ENCODE measurements at places on chromosomes 6 and 20.
A peak's percentile ranks its signal among the peaks of the same experiment; 100 is the strongest.

DNA sequence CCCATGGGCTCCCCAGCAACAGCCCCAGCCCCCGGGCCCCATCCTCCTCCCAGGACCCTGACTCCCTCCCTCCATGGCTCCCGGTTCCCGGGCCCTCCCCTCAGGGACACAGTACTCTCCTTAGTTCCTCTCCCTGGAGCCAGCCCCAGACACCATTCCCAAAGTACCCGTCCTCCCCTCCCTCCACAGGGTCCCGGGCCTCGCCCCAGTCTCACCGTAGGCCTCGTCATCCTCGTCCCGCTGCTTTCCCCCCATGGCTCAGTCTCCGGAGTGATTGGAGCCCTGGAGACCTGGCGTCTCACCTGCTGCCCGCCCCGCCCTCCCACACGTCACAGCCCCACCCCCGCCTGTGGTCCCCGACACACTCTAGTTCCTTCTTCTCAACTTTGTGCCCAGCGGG, at the start of gene SLC44A4:
TSS of gene SLC44A4 (minus strand) at position 272 of the 400 bp plus-strand sequence. CDS start at position 255, 17 bp downstream.
- no peak for DNase-seq

GRCh38 chr6:137283940-137284810, 65.0 kb upstream of the IFNGR1 start:
- DNase-seq = no peak

DNA sequence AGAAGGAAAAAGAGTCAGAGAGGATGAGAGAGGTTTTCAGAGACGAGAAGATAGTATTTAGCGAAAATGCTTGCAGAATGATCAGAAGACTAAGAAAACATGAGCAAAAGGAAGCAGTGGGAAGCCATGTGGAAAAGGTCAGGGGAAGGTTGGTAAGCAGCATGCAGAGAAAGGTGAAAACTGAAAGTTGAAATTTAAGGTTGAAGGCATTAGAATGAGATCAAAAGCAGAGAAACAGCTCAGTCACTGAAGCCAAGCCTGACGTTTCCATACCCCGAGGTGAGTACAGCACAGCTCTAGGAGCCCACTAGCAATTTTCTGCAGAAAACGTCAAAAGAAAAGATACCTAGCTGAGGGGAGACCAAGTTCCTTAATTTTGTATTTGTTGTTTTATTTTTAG, 19.1 kb upstream of the TFB1M start:
- no peak for DNase-seq

GRCh38 chr20:22578221-22579118, 5.9 kb downstream of the FOXA2 start:
- DNase-seq = no peak

DNA sequence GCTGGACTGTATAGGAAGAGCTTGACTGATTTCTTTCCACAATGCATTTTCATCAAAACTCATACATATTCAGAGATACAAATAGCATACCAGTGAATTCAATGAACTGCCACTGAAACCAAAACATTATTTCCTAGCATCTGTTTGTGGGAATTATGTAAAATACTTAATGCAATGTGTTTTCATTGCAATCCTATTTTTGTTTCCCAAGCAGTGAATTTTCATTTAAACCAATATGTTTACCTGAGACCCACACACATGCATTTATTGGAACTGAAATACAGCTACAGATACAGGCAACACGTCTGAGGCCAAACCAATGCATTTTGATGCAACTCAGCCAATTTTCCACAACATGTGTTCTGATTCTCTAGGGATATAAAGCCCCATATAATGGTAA, 33.2 kb upstream of the TFAP2A start:
- DNase-seq = no peak

DNA sequence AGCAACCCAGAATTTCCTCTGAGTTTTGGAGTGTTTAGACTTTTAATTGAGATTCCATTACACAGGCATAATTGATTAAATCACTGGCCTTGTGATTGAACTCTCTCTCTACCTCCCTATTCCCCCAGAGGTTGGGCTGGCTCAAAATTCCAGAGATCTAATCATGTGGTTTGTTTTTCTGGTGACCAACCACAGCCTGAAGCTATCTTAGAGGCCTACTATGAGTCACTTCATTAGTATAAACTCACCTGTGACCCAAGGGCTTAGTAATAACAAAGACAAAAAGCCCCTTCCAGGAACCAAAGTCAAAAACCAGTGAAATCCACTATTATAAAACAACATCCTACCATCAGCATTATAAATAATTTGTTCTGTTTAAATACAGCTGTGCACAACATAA, 992.5 kb upstream of the CITED2 start:
- DNase-seq = no peak

- DNase-seq = no peak
These were observed 163.8 kb downstream of the HIVEP2 start for GRCh38 chr6:142781129-142781528.

GRCh38 chr6:126784161-126784790, 334.2 kb upstream of the RSPO3 start:
- DNase-seq = no peak

- no peak for DNase-seq
These were observed 3.0 kb downstream of the BAK1 start for GRCh38 chr6:33577106-33577535.

DNA sequence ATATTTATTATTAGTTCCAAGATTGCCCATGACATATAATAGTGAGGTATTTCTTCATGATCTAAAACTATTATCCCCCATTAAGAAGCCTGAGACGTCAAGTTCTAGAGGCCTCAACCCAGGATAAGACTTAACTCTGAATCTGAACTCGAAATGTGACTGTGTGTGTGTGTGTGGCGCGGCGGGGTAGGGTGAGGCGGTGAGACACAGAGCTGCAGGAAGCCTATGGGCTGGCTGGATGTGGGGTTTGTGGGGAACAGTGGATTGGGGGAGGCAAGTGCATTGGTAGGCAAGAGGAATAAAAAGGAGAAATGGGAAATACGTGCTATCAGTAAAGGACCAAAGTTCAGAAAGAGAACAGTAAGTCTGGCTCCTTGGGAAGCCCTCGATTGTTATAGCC, 66.5 kb upstream of the RNF146 start:
- no peak for DNase-seq

GRCh38 chr6:114955363-114955762, 612.5 kb upstream of the HS3ST5 start:
- DNase-seq = no peak

DNA sequence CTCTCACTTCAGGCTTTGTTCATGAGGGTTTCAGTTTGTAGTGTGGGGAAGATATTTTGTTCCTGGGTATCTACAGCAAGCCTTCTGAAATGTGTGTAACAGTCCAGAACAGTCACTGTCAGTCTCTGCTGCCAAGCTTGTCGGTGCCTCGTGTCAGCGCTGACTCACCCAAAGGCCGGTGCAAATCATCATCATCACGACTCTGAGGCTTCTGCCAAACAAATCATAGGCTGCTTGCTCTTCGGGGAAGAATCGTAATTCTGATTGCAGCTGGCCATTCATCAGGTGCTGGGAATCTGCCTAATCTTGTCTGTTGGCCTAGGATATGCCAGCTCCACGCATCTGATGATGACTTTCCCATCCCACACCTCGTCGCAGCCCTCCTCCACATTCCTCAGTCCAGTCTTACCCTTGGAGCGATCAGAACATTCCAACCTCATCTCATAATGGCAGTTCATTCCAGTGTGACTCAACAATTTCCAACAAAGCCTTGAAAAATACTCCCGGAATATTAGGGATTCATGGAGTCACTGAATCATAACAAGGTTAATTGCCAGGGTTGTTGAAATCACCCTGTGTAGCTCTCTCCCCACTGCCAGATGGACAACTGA, 40.9 kb downstream of the ALDH8A1 start:
- DNase-seq = peak; percentile 65

GRCh38 chr20:25207149-25207959, 11.8 kb downstream of the ENTPD6 start:
- no peak for DNase-seq

- no peak for DNase-seq
These were observed 399.3 kb downstream of the HAO1 start for GRCh38 chr20:7540923-7541322.

GRCh38 chr6:28585335-28585734, 59.7 kb downstream of the GPX5 start:
- no peak for DNase-seq

GRCh38 chr6:4174042-4174441, 38.7 kb upstream of the ECI2 start:
- no peak for DNase-seq

DNA sequence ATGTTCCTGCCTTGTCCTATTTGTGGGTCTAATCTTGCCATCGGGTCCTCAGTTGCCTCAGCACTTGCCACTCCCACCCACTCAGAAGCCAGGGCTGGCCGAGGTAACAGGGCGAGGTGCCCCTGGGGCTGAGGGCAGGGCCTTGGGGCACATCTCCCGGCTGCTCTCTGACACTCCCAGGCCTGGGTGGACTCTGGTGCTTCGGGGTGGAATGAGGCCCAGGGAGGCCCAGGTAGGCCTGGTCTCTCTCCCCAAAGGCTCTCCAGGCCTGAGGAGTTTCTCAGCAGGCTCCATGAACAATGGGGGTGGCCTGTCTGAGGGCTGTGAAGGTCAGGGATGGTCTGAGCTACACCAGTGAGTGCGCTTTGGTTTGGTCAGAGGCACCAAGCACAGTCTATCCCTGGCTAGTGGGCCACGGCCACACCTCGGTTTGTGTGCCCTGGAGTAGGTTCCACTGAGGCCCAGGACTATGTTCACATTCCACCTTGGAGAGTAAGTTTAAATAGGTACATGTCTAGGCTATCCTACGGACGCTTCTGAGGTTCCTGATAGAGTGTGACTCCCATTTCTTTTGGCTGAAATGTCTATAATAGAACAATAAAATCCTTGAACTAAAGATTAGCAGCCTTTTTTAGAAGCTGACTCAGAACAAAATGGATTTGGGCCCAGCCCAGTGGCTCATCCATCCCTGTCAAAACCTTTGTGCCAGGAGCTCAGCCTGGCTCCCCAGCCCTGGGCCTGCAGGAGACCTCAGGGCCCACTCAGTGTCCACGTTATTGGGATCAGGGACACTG, 78.8 kb downstream of the SLC24A3 start:
- no peak for DNase-seq

DNA sequence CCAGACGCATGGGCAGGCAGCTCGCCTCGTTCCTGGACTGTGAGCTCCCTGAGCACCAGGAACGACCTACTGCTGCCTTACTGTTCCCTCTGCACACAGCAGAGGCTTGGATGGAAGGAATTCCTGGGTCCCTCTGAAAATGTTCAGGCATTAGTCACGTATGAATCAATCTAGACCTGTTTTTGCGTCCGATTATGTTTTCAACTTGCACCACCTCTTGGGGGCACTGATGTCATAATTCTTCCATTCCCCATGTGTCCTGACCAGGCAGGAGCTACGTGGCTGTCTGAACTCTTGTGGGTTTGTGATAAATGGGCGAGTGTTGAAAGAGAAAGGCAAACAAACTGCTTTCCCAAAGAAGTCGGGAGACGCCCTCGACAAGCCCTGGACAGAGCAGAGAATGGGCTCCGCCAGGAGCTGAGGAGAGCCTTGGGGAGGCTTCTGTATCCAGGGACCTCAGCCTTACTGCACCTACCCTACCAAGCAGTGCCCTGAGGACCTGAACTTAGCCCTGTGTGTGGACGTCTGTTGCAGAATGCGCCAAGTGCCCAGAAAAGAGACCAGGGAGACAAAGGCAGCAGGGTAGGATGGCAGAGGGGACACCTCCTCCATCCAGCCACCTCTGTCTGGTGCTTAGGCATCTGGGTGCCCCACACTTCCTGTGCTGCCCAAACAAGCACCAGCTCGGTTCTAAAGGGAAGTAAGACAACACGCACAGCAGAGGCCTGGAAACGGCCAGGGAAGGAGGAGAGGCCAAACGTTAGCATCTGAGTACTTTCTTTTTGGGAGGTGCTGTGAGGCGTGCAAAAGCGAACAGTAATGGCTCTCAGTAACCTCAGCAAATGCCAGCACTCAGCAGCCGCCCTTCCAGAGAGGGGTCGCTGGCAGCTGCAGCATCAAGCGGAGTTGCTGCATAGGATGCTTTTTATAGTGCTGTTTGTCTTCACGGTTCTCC, 124.2 kb downstream of the LY86 start:
- no peak for DNase-seq

- no peak for DNase-seq
These were observed 11.5 kb upstream of the RPS6KA2 start for GRCh38 chr6:166638573-166638964.

- DNase-seq = no peak
These were observed 23.4 kb downstream of the THBS2 start for GRCh38 chr6:169230322-169230665.

DNA sequence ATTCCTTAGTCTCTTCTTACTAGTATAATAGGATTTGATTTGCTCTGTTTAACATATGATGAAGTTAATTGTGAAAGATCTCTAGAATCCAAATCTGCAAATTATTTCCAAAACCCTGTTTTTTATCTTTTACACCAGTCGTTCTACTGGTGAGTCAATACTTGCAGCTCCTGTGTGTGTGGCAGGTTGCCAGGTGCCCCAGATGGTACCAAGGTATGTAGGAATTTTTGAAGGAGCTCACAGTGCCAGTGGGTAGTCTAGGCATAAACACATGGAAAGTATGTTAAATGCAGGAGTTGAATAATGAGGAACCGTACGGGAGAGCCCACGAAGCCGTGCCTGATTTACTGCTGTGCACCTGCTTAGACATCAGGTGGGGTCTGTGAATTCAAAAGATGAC, 192.2 kb downstream of the FARS2 start:
- DNase-seq = no peak

- no peak for DNase-seq
These were observed 12.5 kb downstream of the PRDM1 start for GRCh38 chr6:106098383-106099234.

- no peak for DNase-seq
These were observed 101.0 kb upstream of the MTHFD1L start for GRCh38 chr6:150764334-150765066.

GRCh38 chr6:145699462-145699861, 35.9 kb downstream of the EPM2A start:
- no peak for DNase-seq

GRCh38 chr20:25535762-25536161, 49.6 kb downstream of the NINL start:
- DNase-seq = no peak

- peak; percentile 86 for DNase-seq
These were observed 31.2 kb upstream of the RALGAPA2 start for GRCh38 chr20:20743511-20744169.

GRCh38 chr6:2859185-2859700, 17.6 kb upstream of the SERPINB1 start:
- no peak for DNase-seq

GRCh38 chr6:17490724-17491123, 97.3 kb downstream of the CAP2 start:
- no peak for DNase-seq

GRCh38 chr20:20969701-20970280, 136.4 kb downstream of the LINC00237 start:
- no peak for DNase-seq

- no peak for DNase-seq
These were observed 266.7 kb upstream of the THEMIS start for GRCh38 chr6:128167552-128167951.

- no peak for DNase-seq
These were observed 1.5 kb upstream of the CAPN11 start for GRCh38 chr6:44157152-44157521.

DNA sequence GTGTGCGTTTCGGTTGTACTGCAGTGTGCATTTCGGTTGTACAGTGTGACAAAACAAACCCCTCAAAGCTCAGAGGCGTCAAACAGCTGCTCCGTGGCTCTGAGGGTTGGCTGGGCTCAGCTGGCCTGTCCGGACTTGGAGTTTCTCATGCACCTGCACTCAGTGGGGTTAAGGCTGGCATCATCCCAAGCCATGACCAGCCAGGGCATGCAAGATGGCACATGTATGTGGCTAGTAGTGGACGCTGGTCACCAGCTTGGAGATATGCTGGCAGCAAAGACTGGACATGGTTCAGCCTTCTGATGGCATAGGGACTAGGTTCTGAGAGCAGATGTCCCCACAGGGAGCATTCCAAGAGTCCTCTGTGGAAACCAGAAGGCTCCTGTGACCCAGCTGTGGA, 187.2 kb downstream of the CDH4 start:
- no peak for DNase-seq
